ENCODE measurements at places on chromosomes 16 and 17.
A peak's percentile ranks its signal among the peaks of the same experiment; 100 is the strongest.

DNA sequence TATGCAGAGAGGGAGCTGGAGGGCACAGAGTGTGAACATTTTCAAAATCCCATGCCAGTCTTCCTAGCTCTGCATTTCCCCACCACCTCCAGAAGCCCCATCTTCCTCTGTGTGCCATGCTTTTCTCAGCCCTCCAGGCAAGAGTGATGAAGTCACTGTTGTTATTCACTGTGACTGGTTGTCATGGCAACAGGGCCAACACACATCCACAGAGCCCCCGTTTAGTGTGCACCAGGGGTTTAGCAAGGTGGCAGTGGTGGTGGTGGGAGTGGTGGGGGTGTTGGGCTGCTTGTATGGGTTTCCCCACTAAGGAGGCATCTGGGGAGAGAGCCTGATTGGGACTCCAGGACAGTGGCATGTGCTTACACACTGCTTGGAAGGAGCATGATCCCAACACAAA is 309.9 kb upstream of the ASIC2 start:
- DNase-seq, result peak; percentile 22

GRCh38 chr16:10646581-10647263 is 48.0 kb downstream of the TEKT5 start:
- DNase-seq, result no peak

DNA sequence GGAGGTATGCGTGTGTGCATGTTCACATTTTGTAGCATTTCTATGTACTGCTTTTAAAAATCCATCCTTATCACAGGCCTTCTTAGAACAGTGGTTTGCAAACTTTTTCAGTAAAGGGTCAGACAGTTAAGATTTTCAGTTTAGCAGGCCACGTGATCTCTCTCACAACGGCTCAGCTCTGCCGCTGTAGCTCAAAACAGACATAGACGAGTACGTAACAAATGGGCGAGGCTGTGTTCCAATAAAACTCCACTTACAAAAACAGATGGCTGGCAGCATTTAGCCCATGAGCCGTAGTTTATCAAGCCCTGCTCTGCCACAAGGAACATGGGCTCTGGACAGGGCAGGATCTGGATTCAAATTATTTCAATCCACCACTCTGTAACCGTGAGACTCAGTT is 141.8 kb downstream of the XYLT1 start:
- no peak for DNase-seq

GRCh38 chr17:17783825-17784656 is 52.7 kb downstream of the SREBF1 start:
- DNase-seq, result peak; percentile 78

DNA sequence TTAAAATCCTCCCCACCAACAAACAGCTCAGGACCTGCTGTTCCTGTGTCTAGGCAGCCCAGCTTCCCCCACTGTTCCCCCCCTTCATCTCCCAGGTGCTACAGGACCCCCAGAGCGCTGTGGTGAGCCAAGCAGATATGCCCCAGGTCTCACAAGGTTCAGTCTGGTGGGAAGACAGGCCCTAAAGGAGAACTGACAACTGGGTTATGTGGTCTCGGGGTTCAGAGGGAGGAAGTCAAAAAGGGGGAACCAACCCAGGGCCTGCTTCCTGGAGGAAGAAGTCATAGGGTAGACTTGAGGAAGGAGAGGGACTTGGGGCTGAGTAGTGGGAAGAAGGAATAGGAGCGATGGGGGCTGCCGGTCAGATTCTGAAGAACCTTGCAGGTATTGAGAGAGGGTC is 2.6 kb downstream of the RIPOR1 start:
- no peak for DNase-seq

- no peak for DNase-seq
These were observed 36.9 kb upstream of the TANGO6 start for GRCh38 chr16:68806422-68806821.

GRCh38 chr16:64287655-64288528 is 834.0 kb downstream of the CDH11 start:
- DNase-seq, result no peak

GRCh38 chr16:78746718-78747117 is 647.3 kb downstream of the WWOX start:
- DNase-seq, result no peak

GRCh38 chr16:30605158-30605557 is 5.0 kb downstream of the ZNF689 start:
- DNase-seq, result no peak

DNA sequence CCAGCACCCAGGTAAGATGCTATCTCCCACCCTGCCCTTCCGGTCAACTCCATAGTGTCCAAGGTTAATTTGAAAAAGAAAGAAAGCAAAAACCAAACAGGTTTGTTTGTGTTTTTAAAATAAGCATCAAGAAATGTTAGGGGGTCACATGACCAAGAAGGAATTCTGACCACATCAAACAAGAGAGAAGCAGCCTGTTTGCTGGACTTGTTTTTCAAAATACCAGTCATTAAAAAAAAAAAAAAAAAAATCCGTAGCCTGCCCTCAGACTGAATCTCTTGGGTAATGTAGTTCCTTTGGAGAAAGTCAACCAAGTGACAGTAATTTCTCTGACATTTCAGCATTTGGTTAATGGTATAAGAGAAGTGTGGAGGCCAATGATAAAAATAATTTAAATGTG is 38.4 kb downstream of the HNF1B start:
- DNase-seq, result no peak

- DNase-seq, result no peak
These were observed 113.4 kb upstream of the CDH8 start for GRCh38 chr16:62149631-62150030.

DNA sequence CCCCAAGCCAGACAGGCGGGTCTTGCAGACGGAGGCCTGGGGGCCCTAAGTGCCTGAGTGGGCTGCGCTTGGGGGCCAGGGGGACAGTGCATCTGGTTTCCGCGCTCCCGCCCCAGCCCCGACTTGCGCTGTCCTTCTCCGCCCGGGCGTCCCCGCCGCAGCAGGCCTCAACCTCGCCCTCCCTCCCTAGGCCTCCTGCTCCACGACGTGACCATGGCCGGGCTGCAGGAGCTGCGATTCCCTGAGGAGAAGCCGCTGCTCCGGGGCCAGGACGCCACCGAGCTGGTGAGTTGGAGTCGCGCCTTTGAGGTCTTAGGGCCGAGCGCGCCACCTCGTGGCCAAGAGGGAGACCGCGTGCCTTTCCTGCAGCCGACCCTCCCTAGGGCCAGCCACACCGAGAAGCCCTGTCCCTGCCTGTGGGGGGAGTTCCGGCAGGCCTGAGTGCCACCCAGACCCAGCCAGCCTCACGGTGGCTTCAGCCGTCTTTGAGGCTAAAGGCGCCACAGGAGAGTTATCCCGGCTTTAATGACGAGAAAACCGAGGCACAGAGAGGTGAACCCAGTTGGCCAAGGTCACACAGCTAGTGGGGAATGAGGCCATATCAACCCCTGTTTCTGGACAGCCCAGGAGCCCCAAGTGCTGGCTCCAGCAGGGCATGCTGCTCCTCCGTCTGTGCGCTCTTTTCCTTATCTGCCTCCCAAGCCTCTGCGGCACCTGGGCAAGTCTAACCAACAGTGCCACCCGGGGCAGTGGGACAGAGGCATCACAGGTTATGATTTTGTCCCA is 12.2 kb upstream of the NDRG4 start:
- DNase-seq, result peak; percentile 95

DNA sequence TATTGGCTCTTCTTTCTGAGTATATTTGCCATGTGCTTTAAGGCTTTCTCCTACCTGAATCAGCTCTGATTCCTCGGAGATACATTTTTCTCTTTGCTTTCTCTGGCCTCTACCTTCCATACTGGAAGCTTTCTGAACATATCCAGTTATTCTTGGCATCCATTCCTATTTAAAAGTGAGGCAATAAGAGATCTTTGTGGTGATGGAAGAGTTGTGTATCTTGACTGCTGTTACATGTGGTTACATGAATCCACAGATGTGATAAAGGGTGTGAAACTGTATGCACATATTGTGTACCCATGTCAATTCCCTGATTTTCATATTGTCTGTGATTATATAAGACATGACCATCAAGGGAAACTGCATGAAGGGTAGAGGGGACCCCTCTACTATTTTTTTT is 24.4 kb downstream of the UBE2O start:
- no peak for DNase-seq

- no peak for DNase-seq
These were observed 23.8 kb upstream of the MYH13 start for GRCh38 chr17:10396524-10397163.

DNA sequence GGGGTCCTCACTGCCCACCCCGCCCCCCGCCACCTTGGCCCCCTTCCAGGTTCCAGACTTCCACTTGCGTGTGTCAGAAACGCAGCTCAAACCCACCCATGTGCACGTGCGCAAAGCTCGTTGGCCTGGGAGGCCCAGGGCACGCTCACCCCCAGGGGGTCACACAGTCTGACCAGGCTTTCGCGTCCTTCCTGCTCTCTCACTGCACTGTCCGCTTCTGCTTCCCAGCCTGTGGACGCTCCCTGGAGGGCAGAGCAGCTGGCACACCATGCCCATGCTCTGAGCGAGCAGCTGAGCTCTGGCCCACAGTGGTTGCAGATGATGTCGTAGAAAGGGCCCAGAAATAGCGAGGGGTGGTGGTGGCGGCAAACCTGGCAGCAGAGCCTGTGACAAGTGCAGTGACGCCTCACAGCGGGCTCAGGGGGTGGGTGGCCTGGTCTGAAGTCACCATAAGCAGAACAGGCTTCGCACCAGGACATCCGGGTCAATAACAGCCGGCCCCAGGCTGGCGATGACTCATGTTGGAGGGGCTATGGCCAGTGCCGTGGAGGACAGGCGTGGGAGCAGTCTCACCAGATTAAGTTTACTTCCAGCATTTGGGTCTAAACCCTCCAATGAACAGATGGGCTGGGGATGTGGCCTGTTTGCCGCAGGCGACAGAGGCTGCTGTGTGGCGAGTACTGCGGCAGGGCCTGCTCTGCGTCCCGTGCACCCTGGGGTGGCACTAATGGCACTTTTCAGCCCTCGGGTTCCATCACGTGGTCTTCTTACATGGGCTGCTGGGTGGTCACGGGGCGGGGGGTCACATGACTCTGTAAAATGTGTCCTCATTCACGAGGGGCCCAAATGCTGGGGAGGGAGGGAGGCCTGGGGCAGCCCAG is 49.0 kb downstream of the NT5M start:
- DNase-seq, result peak; percentile 69

DNA sequence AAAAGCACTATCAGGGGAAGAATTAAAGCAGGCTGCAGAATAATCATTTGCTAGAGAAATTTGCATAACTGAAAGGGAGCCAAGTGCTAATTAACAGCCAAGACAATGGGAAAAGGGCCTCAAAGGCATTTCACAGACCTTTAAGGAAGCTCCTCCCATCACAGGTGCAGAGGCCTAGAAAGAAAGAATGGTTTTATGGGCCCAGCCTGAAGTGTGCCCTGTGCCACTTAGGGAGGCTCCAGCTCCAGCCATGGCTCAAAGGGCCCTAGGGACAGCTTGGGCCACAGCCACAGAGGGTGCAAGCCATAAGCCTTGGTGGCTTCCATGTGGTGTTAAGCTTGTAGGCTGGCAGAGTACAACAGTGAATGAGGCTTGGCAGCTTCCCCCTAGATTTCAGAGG is 50.1 kb downstream of the RNF112 start:
- DNase-seq, result no peak

GRCh38 chr16:53054670-53055485 is at the start of gene CHD9:
CHD9 (plus strand) TSS chr16:53054991; CDS start chr16:53156090, 101,099 bp downstream.
- DNase-seq, result peak; percentile 85

DNA sequence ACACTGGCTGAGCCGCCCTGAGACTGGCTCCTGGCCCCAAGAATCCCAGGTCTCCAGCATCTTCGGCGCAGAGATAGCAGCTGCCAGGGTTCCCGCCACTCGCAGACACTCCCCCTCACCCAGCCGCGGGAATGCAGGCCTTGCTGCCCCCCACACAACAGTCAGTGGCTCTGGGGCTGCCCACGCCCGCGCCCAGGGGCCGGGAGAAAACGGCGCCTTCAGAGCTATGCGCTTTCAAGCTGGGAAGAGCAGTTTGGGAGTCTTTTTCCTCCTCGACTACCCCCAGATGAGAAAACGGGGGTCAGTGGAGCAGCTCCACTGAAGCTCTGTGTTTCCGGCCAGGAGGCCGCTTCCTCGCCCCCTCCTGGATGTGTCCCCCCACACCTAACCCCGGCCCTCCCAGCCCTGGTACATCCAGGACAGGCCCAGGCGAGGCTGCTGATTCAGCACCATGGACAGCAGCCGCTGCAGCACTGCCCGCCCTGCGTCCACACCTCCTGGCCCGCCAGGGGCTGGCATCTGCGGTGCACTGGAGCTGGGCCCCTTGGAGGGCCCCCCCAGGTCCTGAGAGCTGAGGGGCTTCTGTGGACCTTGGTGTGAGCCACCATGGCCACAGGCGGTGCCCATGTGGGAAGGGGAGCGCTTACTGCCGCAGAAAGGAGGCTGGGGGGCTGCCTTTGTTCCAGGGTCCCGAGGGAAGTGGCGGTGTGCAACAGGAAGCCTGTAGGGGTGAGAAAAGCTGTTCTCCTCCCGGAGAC is 35.7 kb downstream of the CACNA1H start:
- DNase-seq, result peak; percentile 47

DNA sequence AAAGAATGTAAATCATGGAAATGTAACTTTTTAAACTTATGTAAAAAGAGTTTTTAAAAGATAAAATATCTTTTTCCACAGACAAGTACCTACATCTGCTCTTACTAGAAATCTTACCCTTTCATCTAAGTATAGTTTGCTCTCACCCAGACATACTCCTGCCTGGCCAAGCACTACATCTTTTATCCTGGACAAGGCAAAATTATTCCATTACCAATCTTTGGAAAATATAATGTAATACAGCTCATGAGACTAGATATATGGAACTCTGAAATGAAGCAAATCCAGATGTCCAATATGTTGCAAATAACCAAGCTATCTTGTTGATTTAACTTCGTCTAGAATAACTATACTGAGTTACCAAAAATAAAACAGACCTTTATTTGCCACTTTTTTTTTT is 50.0 kb downstream of the VMP1 start:
- DNase-seq, result no peak

DNA sequence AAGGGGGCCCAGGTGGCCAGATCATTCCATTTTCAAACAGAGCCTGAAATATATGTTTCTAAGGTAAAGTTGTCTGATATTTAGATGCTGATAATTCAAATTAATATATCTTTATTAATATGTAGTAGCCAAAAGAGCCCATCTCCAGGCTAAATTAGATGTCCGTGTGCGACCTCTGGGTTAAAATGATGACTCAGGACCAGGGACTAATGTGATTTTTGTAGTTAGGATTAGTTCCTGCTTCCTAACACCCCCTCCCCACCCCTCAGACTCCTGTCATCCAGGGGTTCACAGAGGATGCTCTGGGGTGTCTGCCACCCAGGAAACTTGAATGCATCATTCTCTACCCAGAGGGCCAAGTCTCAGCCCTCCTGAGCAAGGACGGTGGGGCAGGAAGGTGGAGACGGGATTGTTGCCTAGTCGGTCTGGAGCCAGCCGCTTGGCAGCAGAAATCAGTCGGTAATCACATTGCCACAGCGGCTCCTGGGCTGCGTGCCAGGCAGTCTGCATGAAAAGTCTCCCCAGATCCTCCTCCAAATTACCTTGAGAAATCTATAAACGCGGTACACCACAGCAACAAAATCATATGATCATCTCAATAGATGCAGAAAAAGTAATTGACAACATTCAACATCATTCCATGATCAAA is 29.8 kb downstream of the CNGB1 start:
- no peak for DNase-seq

- peak; percentile 67 for DNase-seq
These were observed 14.6 kb upstream of the CIBAR2 start for GRCh38 chr16:85126705-85127378.
